ENCODE measurements at places on chromosomes 12 and 14.

DNA sequence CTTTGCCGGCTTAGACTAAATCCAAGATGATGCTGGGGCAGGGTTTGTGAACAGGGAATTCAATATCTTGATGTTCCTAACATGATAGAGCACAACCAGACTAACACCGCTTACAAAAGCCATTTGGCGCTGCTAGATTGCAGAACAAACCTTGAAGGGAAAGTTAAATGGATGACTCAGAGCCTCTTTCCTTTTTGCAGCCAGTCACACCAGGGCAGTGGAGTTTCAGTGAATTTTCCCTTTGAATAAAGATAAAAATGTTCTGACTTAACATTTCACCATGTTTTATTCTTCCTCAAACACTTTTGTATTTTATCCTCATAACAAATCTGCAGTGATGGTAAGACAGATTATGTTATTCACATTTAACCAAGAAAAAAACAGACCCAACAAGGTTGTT, 47.3 kb downstream of the PDE6H start:
- DNase-seq = peak; percentile 10

- DNase-seq = no peak
Measured at GRCh38 chr12:9741726-9742125, 8.8 kb upstream of the CLECL1 start.

DNA sequence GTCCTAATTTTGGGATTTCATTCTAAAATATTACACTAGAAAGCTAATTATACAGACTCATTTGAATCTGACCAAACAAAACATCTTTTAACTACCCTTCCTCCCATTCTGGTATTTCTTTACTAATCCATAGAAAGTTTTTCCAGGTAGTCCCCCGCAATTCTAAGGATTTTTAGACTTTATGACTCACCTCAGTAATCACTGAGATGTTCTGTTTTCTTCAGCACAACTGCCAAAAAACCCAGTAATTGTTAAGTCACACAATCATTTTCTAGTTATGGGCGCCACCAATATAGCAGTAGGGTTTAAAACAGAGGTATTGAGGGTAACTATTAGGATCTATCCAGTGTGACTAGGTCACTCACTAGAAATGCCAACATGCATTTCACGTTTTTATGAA, 1.6 kb upstream of the ARID4A start:
- peak; percentile 65 for DNase-seq

- DNase-seq = no peak
Measured at GRCh38 chr12:11824069-11824468, 174.6 kb downstream of the ETV6 start.

- peak; percentile 15 for DNase-seq
Measured at GRCh38 chr12:25236190-25236589, 14.5 kb downstream of the KRAS start.

DNA sequence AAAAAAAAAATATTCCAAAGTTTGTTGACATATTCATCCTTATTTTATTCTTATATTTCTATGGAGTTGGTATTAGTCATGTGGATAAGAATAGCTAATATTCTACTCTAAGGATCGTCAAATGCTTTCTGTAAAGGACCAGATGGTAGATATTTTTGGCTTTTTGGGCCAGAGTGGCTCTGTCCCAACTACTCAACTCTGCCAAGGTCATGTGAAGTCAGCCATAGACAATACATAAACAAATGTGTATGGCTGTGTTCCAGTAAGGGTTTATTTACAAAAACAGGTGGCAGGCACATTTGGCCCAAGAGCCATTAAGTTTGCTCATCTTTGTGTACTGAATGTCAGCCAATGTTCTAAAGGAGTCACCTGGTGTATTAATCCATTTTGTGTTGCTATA, 131.8 kb downstream of the TBX5 start:
- no peak for DNase-seq
